ENCODE measurements at places on chromosomes 6 and 20.

DNA sequence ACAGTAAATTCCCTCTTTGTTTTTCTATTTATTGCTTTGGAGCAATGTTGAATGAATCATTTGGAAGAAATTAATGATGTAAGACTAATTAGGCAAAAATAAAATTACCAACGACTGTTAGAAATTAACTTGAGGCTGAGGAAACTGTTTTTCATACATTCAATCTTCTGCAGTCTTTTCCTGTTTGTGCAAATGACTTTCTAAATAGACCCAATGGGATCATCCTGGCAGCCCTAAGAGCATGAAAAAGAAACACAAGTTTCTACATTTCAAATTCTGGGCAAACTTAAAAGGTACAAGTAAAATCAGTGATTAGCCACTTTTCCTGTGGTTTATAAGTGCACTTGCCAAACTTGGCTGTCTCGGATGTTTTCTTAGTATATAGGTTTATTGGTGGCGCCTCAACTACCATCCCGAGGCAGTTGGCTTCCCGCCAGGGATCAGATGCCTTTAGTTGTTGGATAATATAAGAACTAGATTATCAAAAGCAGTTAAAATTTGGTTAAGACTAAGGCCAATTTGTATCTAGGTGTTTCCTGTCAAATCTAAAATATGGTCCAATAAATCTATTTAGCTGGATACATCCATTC, 181.2 kb downstream of the ISM1 start:
- no peak for DNase-seq

DNA sequence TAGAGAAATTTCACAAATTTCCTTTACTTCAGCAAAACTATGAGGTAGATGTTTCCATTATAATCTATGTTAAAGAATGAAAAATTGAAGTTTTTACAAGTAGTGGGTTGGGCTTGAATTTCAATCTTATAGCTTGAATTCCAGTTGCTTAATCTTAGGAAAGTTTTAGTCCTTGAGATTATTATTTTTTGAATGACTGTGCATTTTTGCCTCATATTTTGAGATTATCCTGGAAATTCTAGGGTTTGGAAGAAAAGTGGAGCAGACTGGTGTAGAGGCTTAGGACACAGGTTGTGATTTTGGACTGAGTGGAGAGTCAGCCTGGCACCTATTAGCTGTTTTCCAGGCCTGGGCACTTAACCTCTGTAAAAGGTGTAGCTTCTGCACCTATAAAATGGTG, 5.7 kb downstream of the MTCL3 start:
- DNase-seq, result no peak

DNA sequence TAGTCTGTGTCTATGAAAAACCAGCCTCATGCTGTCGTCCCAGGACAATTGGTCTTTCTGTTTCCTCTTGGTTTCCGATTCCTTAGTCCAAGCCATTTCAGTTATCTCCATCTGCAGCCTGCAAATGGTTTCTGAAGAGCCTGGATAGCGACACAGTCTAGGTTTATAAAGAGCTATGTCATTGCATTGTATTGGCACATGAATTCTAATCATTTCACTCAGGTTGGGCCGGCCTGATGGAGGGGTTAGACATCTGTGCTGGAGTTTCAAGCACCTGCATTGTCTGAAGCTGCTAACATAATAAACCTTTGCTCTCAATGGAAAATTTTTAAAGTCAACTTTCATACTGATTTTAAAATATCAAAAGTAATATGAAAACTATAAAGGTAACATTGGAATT, 232.6 kb upstream of the MAP3K7 start:
- no peak for DNase-seq

GRCh38 chr6:28648035-28648877, 122.6 kb downstream of the GPX5 start:
- DNase-seq, result no peak

- DNase-seq, result no peak
Measured at GRCh38 chr6:127288705-127289104, 22.0 kb downstream of the RNF146 start.

DNA sequence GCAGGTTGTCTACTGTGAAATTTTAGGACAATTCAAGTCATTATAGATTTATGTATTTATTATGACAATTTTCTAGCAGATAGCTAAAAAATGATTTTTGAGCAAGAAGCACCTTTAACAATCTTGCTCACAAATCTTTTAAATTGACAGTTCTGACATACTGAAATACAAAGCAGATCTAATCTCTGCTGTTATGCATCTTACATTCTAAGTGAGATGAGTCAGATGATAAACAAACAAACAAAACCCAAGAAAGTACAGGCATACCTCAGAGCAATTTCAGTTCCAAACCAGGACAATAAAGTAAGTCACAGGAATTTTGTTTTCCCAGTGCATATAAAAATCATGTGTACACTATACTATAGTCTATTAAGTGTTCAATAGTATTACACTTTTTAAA, 430.7 kb upstream of the PTCHD4 start:
- no peak for DNase-seq

- no peak for DNase-seq
Measured at GRCh38 chr6:167296902-167297301, 5.8 kb downstream of the UNC93A start.

DNA sequence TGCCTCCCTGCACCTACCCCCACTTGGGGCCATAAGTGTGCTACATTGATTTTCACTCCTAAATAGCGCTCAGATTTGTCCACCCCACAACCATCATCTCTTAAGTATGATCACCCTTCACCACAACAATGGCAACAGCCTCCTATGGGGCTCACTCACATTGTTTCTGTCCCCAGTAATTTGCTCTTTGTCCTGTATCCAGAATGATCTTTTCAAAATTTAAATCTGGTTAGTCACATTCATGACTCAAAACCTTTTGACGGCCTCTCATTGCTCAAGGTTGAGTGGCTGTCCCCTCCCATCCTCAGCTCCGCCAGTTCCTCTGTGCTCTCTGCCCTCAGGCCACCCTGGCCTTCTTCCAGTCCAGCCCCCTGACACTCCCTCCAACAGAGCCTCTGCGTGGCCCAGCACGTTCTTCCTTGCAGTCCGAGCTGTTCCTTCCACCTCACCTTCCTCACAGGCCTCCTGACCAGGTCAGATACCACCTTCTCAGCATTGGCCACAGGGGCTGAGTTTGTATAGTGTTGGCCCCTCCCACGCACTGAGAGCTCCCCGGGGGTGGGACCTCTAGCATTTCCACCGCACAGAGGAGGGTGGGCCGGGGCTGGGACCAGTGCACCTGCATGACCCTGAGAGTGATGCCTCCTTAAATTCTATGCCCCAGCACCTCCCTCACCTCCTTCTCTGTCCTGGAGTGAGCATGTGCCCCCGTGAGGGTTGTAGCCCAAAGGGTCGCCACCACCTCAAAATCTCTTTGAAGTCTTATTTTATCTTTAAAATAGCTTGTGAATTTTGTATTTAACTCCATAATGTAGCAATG, 2.4 kb upstream of the PPP1R3G start:
- no peak for DNase-seq

GRCh38 chr6:142193621-142194020, 46.6 kb downstream of the VTA1 start:
- no peak for DNase-seq

- DNase-seq, result no peak
Measured at GRCh38 chr6:66496659-66497058, 789.6 kb upstream of the EYS start.

DNA sequence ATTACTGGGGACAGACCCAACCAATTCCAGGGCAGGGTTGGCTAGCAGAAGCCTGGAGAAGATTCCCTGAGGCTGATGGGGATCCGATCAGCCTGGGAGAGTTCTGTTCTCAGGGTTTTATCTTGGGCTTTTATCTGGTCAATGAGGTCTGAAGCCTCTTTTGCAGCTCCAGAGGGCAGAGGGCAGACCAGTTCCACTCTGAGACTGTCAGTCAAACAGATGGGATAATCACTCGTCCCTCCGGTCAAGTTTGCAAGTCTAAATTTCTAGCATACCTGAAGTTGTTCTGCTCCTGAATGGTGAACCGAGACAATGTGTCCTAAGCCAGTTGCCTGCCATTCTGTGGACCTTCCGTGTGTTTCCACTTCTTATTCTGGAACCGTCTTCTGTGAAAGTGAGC, 3.0 kb upstream of the MAS1 start:
- DNase-seq, result no peak

DNA sequence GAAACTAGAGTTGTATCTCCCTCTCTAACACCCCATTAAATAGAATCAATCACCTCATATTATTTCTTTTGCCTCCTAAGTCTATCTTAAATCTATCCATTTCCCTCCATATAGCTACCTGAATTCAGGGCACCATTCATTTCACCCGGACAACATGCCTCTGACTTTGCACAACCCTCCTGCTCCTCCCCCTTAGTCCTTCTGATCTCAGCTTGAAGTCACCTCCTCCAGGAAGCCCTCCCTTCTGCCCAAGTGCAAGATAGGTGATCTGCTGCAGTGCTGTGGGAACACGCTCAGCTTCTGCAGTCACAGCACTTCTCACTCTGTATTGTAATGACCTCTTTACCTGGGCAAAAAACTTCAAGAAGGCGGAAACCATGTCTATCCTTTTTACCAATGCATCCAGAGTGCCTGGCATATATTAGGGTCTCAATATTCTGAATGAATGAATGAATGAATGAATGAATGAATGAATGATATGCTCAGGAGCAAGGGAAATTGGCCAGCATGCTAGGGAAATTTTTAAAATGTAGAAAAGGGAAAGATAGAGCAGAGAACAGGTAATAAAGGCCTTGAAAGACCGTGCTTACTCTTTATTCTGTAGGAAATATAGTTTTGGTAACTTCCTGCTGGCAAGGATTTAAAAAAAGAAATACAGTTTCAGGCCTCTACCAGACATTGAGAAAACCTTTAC, 41.7 kb downstream of the MBOAT1 start:
- no peak for DNase-seq

DNA sequence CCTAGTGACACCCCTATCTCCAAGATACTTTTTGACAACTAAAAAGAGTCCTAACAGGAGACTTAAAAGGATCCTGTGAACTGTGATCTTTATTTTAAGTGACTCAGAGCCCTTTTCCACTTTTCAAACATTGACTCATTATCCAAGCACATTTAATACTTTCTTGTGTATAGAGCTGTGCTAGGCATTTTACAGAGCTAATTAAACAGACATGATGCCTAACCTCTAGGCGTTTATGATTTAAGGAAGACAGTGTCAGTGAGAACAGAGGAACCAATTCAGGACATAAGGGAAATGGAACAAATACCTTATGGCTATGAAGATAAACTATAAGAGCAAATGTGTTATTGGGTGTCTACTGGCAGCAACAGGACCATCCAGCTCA, 282.6 kb downstream of the TPBG start:
- DNase-seq, result no peak

DNA sequence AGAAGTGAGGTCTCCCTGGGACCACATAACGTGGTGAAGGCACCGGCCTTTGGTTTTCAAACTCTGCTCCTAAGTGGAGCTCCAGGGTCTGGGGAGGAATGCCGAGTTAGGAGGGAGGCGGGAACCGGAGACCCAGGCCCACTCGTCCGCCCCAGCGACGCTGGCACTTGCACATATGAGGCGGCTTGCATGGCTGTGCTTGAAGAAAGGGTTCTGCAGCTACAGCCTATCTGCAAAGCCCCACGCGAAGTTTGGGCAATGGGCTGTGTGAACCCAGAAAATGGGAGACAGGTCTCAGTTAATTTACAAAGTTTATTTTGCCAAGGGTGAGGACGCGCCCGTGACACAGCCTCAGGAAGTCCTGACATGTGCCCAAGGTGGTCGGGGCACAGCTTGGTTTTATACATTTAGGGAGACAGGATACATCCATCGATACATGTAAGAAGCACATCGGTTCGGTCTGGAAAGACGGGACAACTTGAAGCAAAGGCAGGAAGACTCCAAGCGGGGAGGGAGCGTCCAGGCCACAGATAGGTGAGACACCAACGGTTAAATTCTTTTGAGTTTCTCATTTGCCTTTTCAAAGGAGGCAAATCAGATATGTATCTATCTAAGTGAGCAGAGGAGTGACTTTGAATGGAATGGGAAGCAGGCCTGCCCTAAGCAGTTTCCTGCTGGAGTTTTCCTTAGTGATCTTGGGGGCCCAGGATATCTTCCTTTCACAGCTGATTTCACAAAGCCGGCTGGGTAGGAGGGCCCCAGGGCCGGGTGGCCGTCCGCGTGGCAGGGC, 782 bp upstream of the PCMTD2 start:
- no peak for DNase-seq

DNA sequence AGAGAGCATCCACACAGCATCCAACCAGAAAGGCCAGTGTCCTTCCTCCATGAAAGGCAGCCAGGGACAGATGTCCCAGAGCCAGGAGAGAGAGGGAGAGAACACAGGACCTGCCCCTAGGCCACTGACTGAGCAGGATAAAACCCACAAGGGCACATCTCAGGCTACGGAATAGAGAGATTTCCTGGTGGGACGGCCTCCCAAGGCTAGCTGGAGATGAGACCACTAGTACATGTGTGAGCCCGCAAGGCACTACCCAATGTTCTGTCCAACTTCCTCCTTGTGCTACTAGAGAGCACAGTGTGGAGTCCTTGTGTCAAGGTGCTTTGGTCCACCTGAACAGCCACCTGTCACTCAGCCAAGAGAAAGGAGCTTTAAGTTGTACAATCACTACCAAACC, 44.2 kb downstream of the PLCG1 start:
- no peak for DNase-seq

GRCh38 chr6:152180601-152181000, 373.1 kb downstream of the ESR1 start:
- DNase-seq, result no peak

Data from esophagus squamous epithelium (tissue), 5 donors.